ENCODE measurements at places on chromosomes 3 and 15.
A peak's percentile ranks its signal among the peaks of the same experiment; 100 is the strongest.

GRCh38 chr3:73680391-73681095 lies 55.8 kb upstream of the PDZRN3 start:
- no peak for DNase-seq

GRCh38 chr3:86991482-86991815 lies 500 bp upstream of the VGLL3 start:
- no peak for DNase-seq

- DNase-seq, result no peak
These were observed 87.7 kb downstream of the LSM3 start for GRCh38 chr3:14266361-14266760.

- no peak for DNase-seq
These were observed 2.4 kb downstream of the SLCO3A1 start for GRCh38 chr15:91855684-91856489.

DNA sequence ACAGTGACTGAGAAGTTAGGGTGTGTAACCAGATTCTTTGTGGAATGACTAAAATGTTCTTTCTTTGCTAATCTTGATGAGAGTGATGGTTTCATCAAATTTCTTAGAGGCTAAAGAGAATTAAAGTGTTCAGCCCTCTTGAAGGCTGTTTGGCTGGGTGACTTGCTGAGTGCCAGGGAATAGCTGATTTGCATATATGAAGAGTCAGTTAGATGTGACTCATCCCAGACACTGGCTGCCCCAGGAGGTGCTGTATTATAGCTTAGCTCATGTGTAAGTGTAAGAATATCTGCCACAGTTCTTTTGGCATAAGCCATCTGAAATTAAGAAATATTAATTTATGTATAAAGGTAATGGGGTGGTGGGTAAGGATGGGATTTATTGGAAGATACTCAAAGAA lies 535.1 kb downstream of the NLGN1 start:
- DNase-seq, result peak; percentile 33

- no peak for DNase-seq
These were observed 15.7 kb upstream of the RBP1 start for GRCh38 chr3:139555249-139555648.

GRCh38 chr3:11554236-11554610 lies 89.5 kb downstream of the VGLL4 start:
- DNase-seq, result no peak

DNA sequence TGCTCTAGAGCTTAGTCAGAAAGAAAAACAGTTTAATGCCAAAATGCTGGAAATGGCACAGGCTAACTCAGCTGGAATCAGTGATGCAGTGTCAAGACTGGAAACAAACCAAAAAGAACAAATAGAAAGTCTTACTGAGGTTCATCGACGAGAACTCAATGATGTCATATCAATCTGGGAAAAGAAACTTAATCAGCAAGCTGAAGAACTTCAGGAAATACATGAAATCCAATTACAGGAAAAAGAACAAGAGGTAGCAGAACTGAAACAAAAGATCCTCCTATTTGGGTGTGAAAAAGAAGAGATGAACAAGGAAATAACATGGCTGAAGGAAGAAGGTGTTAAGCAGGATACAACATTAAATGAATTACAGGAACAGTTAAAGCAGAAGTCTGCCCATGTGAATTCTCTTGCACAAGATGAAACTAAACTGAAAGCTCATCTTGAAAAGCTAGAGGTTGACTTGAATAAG lies 150.5 kb upstream of the LRRFIP2 start:
- no peak for DNase-seq

GRCh38 chr3:53194210-53195065 lies 33.4 kb downstream of the PRKCD start:
- DNase-seq, result no peak

GRCh38 chr3:165532851-165533250 lies 304.4 kb downstream of the BCHE start:
- no peak for DNase-seq

DNA sequence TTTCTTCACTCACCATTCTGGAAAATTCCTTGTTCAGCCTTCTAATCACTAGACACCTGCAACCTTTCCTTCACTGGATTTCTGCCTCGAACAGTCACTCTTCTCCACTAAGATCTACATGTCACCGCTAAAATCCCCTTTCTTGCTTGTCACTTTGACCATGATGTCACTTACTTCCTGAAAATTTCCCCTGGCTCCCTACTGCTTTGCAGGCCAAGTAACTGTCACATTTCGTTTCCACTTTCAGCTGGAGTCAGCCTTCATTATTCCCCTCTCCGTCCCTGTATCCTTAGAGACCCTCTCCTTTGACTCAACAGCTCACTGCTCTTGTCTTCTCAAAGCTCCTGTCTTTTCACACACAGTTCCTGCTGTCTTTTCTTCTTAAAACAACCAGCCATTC lies 15.9 kb downstream of the CHL1 start:
- DNase-seq, result no peak

GRCh38 chr3:193641440-193641775 lies 48.4 kb downstream of the OPA1 start:
- no peak for DNase-seq

- DNase-seq, result no peak
These were observed 32.9 kb upstream of the SLC24A5 start for GRCh38 chr15:48087844-48088243.

DNA sequence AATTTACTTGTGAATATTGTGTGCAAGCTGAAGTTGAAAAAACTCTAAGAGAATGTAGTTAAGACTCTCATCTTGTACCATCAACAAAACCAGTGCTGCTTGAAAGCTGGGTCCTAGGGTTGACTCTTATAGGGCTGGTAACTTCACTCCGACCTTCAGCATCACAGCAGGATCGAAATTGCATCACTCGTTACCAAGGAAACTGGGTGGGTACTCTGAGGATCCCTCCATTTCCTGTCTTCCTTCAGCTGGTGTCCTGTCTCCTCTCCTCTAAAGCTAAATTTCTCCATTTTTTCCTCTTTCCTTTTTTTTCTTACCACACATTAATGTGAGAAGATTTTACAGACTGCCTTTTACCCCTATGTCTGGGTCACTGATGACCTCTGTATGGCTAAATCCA lies 3.0 kb upstream of the APH1B start:
- no peak for DNase-seq

- no peak for DNase-seq
These were observed 58.7 kb downstream of the RETNLB start for GRCh38 chr3:108698461-108698860.

- DNase-seq, result no peak
These were observed 178.6 kb downstream of the SATB1 start for GRCh38 chr3:18246336-18247060.

DNA sequence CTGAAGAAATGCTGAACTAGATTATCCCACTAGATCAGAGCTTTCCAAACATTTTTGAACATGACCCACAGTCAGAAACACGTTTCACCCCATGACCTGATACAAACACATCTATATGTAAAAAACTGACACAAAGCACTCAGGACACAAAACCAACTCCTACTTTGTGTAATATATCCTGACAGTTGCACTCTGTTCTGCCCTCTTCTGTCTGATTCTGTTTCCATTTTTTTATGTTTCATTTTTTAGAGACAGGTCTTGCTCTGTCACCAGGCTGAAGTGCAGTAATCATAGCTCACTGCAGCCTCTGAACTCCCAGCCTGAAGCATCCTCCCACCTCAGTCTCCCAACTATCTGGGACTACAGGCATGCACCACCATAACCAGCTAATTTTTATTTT lies 15.8 kb upstream of the RFTN1 start:
- no peak for DNase-seq

DNA sequence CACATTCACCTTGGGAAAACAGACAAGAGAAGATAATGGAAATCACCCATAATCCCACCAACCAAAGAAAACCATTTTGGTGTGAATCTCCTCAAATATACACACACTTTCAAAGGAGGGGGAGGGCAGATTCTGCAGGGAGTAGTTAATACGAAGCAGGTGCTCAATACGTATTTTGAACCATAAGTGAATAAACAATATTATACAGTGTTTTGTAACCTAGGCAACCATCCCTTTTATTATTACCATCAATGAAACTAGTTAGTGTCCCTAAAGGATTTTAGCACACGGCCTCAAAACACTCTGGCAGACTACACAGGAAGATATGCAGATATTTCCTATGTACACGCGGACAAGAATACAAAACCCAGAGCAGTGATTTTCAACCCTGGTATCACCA lies 6.1 kb downstream of the OSBPL10 start:
- no peak for DNase-seq

- no peak for DNase-seq
These were observed 8.7 kb downstream of the LIMD1 start for GRCh38 chr3:45603226-45603625.

- DNase-seq, result no peak
These were observed 645.9 kb downstream of the CADM2 start for GRCh38 chr3:85604641-85605040.

DNA sequence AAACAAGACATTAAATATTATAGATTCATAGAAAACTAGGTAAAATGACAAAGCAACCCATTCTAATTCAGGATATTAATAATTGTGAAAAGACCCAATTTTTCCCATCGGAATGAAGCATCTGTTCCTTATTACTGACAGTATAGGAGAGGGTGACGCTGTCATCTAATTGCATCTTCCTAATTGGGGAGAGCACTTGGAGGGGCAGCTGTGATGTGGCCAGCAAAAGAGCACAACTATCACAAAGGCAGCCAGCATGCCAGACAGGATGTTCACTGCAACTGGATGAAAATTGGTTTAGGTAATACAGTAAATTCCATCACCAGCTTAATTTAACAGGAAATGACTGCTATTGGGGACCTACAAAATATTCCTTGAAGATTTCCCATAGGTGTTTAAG lies 21.9 kb upstream of the MINAR1 start:
- no peak for DNase-seq

DNA sequence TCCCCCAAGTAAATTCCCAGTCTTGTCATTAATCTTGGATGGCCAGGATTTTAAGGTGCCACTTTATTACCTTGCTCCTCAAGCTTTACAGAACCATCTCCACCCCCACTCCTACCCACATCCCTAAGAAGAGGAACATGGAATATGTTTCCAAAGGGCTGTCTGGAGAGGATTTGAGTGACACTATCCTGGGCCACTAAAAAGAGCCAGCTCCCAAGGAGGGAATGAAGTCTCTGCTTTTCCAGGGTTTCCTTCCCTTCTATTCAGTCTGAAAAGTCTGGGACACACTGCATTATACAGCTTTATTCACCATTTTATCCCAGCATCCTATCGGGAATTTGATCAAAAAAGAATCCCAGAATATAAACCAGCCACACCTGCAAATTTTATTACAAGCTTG lies 35.6 kb upstream of the MECOM start:
- DNase-seq, result no peak

Measured in HS-5 (cell line).